ENCODE measurements at places on chromosomes 13 and 19.

DNA sequence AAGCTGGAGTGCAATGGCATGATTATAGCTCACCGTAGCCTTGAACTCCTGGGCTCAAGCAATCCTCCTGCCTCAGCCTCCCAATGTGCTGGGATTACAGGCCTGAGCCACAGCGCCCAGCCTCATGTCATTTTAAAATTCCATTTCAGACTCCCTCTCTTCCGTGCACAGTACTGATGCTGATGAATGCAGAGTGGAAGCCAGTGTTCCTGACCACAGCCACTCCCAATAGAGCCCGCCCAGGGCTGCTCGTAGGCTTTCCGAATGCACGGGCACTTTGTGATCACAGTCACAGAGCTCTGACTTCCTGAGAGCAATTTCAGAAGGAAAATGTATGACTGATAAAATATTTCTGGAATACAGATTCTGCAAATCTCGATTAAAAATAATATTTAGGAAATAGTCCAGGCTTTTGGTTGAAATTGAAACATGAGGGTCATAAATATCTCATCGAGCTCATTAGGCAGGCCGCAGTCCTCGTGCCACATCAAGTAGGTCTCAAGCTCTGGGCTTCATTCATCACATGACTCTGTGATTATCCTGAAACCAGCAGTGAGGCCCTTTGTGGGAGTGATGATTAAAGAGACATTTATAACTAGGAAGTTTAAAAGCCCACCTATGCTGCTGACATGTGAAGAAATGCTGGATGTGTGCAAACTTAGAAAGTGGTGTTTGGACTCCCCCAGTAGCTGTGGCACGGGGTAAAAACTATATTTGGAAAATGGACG is 38.9 kb upstream of the AMER2 start:
- no peak for DNase-seq

GRCh38 chr13:76644906-76645305 is 241.3 kb downstream of the KCTD12 start:
- no peak for DNase-seq

- no peak for DNase-seq
Observed at GRCh38 chr13:113001241-113002140, 32.5 kb downstream of the MCF2L start.

GRCh38 chr19:31114585-31114984 is 234.7 kb downstream of the TSHZ3 start:
- no peak for DNase-seq

GRCh38 chr19:53019684-53020083 is 6.0 kb downstream of the ERVV-1 start:
- DNase-seq = no peak

GRCh38 chr13:40440990-40441820 is 225.2 kb downstream of the FOXO1 start:
- DNase-seq = no peak
